SK-N-MC (cell line): ENCODE measurements at places on chromosomes 3 and 15.

GRCh38 chr3:40240921-40241320 lies 68.6 kb upstream of the EIF1B start:
- no peak for DNase-seq

DNA sequence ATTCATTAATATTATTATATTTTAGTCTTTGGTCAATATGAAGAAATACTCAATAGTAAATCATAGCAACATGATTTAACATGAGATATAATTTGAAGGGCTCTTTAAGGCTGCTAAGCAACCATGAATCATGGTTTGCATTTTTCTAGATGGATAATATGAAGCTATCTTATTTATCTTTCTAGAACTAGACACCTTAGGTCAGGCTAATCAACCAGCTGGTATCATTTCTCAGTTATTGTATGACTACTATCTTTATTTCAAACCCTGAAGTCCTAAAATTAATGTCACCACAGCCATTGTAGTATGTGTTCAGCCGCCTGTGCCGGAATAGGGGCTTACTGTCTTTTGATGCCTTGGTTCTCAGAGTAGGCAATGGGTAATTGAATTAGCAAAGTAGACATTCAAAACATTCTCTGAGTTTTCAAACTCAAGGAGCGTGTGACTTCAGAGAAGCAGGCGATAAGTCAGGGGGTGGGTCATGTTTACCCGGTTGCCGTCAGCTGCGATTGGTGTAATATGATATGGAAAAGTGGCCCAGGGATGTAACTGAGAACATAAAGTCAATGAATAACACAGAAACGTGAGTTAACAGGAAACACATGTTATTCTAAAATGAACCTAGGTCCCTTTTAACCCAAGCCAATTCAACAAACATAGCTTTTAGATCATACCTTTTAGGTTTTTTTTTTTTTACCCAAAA lies 93.4 kb upstream of the CTDSPL start:
- no peak for DNase-seq

DNA sequence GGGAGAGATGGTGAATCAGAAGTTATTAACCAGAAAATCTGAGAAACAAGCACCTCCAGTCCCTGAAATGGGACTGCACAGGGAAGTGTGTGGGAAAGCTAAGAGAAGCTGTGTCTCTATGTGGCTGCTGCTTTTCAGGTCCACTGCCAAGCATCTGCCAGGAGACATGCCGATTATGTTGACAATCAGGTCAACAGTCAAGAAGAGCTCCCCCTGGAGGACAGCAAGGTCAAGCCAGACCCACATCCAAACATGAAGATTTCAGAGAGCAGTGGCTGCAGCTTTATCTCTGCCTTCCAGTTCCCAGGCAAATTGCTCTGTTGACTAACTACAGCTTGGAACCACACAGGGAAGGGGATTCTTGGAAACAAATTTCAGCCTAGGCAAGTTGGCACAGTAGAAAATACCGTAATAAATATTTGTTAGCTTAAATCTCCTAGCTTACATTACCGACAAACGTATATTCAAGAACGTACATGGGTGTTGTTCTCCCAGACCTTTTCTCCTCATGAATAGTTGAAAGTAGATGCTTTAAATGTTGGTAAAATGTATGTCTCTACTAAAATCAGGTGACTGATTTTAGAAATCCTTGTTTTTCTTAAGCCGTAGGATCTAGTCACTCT lies 394.5 kb upstream of the RARB start:
- DNase-seq, result no peak

GRCh38 chr15:64156652-64157331 lies 5.3 kb downstream of the SNX22 start:
- no peak for DNase-seq

DNA sequence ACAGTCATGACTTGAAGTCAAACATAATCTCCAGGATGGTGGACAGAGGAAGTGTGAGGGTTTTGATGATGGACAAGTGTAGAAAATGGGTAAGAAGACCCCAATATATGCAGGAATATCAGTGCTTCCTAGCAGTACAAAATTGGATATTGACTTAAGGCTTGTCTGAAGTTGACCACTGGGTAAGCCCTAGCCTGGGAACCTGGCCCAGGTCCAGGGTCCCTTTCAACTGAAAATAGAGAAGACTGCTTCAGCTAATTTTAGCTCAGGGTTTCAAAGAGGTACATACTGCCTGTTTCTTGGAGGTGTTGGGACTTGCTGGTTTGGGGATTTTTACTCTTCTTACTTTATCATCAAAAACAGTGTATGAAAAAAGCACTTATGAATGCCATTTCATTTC lies 4.7 kb downstream of the NR1D2 start:
- DNase-seq, result no peak

DNA sequence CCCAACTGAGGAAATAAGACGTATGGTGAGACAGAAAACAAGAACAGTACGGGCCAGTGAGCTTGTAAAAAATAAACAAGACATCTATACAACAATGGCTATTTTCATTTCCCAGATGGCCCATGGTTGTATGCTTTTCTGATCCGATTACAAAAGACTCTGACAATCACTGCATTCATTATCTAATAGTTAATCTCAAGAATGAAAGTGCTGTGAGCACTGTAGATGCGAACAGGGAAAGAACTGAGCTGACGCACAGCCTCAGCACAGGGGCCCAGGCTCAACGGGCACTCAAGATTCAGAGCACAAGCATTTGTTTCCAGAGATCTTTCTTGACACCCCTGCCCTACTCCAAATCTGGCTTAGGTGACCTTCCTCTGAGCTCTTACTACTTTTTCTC lies 6.9 kb downstream of the MTMR10 start:
- no peak for DNase-seq

- DNase-seq, result no peak
Measured at GRCh38 chr3:89558711-89559110, 451.3 kb downstream of the EPHA3 start.

DNA sequence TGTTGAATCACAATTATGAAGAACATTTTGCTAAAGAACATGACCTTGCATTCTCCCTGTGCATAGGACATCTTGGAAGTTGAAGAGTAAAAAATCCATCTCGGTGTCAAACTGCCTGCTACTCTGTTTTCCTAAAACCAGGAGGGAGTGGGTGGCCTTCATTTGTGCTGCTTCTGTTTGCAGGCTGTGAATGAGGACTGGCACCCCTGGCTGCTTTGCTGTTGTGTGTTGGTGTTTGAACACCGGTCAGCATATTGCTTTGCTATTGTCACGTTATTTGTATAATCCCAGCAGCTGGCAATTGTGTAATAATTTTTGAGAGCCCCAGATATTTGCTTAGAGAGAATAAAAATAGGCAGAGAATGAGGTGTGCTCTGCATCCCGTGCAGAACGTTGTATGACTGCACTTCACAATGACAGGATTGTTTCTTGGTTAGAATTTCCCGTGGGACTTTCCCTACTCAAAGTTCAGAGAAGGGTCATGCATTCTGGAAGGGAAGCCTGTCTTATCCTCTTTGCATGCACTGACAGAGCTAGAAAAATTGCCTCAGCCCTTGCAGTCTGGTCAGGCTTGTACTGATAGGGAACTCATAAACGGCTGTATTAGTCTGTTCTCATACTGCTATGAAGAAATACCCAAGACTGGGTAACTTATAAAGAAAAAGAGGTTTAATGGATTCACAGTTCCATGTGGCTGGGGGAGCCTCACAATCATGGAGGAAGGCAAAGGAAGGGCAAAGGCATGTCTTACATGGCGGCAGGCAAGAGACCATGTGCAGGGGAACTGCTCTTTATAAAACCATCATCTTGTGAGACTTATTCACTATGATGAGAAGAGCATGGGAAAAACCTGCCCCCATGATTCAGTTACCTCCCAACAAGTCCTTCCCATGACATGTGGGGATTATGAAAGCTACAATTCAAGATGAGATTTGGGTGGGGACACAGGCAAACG lies 16.3 kb downstream of the SV2B start:
- DNase-seq, result no peak

DNA sequence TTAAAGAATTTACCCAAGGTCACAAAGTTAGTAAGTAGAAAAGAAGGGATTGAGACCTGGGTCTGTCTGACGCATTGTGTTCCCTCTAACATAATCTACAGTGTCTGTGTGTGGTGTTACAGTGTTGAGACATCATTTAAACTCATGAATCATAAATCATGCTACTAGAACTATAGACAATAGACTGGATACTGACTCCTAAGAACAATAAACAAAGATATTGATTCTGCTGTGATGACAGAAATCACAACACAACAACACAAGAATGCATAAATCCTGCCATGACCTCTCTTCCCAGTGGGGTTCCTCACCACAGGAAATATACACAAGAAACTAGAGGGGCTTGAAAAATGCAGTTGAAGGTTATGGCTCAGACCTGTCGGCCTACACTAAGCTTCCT lies 44.3 kb downstream of the TRIM69 start:
- no peak for DNase-seq
